ENCODE measurements at places on chromosomes 11 and 22. TPM values are rescaled to one million over a fixed set of nuclear protein-coding genes. Genes with fewer than 3 reads are reported as not detected.

The TMEM121B gene
- under 0.01 TPM for total RNA-seq

The APOBEC3F gene
- 5.4 TPM for total RNA-seq

The POU2F3 gene
- not detected for total RNA-seq

The RPUSD4 gene
- total RNA-seq = 22.4 TPM

The PLAAT2 gene
- not detected for total RNA-seq

The RELT gene
- 9.0 TPM for total RNA-seq

The OR5P2 gene
- not detected for total RNA-seq

The TRPM5 gene
- not detected for total RNA-seq

The ATG16L2 gene
- total RNA-seq = 4.8 TPM

The PAAF1 gene
- total RNA-seq = 11.8 TPM

The ARHGEF17 gene
- 42.0 TPM for total RNA-seq

The WT1 gene
- 0.28 TPM for total RNA-seq

The SOX6 gene
- total RNA-seq = 0.28 TPM

The FXYD2 gene
- total RNA-seq = 0.38 TPM

The OR52I2 gene
- not detected for total RNA-seq

The KCNK7 gene
- not detected for total RNA-seq

The OR8G1 gene
- total RNA-seq = not detected

The GLYAT gene
- not detected for total RNA-seq

The KIAA0930 gene
- 27.9 TPM for total RNA-seq

The APOA1 gene
- 13.0 TPM for total RNA-seq

The SDHD gene
- 183 TPM for total RNA-seq

The OR52A1 gene
- not detected for total RNA-seq

The FGF3 gene
- total RNA-seq = not detected

The HSPB2 gene
- total RNA-seq = 0.28 TPM

The ANGPTL5 gene
- total RNA-seq = 0.28 TPM

The GPR83 gene
- not detected for total RNA-seq

The MMP27 gene
- not detected for total RNA-seq

The CCDC82 gene
- total RNA-seq = 24.9 TPM

The LPXN gene
- total RNA-seq = 3.1 TPM

The PNPLA5 gene
- total RNA-seq = not detected

The PATE4 gene
- total RNA-seq = not detected

The TSGA10IP gene
- total RNA-seq = not detected

The MPZL3 gene
- 1.3 TPM for total RNA-seq

The NECTIN1 gene
- 7.7 TPM for total RNA-seq

The GRM5 gene
- total RNA-seq = under 0.01 TPM

The MUC5AC gene
- total RNA-seq = not detected

The CBX6 gene
- total RNA-seq = 42.0 TPM

The RASSF10 gene
- 0.19 TPM for total RNA-seq

The CALCB gene
- not detected for total RNA-seq

All from regular cardiac myocyte (primary cell).